Astrocyte of the hippocampus (primary cell): ENCODE measurements at places on chromosomes 7 and 10.

- DNase-seq = no peak
Observed at GRCh38 chr7:100685049-100685605, 8.9 kb downstream of the GIGYF1 start.

- DNase-seq = no peak
Observed at GRCh38 chr7:73906874-73907273, 45.9 kb downstream of the TMEM270 start.

DNA sequence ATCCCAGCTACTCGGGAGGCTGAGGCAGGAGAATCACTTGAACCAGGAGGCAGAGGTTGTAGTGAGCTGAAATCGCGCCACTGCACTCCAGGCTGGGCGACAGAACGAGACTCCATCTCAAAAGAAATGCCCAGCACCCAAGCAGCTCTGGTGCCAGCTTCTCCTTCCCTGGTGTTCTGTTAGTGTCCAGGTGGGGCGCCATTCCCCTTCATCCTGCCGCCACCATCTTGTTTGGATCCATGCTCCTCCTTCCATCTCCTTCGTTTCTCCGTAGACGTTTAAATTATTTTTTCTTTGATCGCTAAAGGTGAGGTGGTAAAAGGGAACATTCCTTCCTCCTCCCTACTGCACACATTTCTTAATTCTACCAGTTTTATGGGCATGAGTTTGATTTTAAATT is 30.3 kb downstream of the PROSER2 start:
- DNase-seq = no peak

GRCh38 chr10:133278577-133279265 is 2.1 kb upstream of the ADAM8 start:
- DNase-seq = peak; percentile 82

- no peak for DNase-seq
Observed at GRCh38 chr10:34627331-34627730, 187.8 kb downstream of the PARD3 start.

DNA sequence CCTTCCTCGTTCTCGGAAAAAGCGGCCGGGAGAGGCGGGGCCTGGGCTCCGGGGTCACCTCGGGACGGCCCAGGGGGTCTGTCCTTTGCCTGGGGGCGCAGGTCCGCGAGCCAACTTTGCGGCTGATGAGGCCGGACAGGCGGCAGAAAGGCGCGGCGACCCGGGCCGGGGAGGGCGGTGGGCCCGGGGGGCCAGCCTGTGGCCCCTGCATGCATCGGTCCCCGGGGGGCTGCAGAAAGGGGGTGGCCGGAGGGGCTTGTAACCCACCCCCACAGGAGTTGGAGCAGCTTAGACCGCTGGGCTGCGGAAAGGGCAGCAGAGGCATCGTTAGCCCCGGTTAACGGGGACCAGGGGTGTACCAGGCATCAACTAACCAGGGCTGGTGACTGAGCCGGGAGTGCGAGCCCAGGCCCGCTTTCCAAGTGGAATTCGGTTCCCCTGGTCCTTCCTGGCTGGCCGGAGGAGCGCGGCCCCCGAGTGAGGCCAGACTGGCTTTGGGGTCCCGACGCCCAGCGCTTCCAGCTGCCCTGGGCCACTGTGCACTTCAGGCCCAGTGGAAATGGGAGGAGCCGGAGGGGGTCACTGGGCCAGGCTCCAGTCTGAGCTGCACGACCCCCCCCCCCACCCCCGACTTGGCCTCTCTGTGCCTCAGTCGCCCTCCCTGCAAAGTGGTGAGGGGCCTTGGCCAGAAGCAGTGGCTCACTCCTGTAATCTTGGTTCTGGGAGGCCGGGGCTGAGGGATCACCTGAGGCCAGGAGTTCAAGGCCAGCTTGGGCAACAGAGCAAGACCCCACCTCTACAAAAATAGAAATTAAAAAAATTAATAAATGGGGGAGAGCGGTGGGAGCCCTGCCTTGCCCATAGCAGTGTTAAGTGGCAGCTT is 919 bp downstream of the SLC29A4 start:
- peak; percentile 36 for DNase-seq

DNA sequence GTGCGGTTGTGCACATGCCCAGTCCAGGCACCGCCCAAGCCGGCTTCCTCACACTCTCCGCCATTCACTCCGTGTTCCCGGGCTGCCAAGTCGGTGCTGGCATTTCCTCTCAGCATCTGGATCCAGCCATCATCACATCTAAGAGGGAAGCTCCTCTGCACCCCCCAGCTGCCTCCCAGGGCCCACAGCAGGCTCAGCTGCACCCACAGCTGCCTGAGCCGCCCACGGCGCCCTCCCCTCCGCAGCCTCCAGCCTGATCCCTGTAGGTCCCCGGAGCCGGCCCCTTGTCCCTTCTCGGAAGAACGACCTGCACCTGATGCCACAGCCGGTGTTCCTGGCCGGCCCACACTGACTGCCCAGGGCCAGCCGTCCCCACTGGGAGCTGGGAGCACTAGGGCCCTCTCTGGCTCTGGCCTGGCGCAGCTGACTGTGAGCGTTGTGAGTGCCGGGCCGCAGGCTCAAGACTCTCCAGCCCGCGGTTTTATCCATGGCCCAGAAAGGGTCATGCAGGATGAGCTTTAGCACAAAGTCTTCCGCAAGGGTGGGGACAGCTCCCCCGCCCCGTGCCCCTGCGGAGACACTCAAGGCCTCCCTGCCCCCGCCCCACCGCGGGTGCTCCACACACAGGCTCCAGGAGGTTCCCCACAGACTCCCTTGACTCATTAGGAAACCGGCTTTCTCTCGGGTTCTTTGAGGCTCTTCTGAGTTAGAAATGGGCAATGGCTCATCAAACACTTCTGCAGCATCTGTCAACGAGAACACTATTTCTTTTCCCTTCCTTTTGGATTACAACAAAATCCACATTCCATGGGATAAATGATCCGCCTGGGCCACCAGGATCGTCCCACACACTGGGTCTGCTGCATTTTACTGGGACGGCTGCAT is 31.2 kb downstream of the CFAP46 start:
- DNase-seq = no peak

GRCh38 chr10:86036544-86036831 is 330.1 kb downstream of the GRID1 start:
- no peak for DNase-seq

DNA sequence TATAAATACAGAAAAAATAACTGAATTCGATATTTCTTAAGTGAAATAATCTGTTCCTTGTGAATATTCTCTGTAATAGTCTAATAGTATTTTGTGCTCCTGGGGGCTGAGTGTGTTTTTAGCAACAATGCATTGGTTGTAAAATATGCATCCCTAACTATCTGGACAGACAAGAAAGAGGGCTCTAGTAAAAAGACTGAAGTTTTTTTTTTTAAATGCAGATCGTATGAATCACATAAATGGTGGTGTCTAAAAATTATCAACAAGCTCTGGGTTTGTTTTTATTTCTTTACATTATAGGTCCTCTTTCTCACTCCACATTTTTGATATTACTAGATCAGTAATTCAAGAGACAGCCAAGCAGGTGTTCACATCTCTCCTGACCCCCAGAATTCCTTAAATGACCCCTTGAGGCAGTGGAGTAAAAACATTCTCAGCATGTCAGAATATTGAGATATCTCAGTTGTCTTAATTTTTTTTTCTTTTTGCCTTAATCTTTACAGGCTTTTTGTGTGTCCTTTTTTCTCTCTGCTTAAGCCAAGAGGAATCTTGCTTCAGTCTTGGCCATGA is 18.2 kb downstream of the ARID5B start:
- DNase-seq = no peak
